ENCODE measurements at places on chromosomes 7 and 10.

- DNase-seq, result peak; percentile 49
Observed at GRCh38 chr7:11533229-11533820, 298.7 kb downstream of the THSD7A start.

DNA sequence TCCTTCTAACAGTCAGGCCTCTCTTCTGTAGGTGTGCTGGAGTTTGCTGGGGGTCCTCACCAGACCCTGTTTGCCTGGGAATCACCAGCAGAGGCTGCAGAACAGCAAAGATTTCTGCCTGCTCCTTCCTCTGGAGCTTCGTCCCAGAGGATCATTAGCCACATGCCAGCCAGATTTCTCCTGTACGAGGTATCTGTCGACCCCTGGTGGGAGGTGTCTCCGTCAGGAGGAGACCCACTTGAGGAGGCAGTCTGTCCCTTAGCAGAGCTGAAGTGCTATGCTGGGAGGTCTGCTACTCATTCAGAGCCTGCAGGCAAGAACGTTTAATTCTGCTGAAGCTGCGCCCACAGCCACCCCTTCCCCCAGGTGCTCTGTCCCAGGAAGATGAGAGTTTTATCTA lies 611.1 kb upstream of the COBL start:
- no peak for DNase-seq

DNA sequence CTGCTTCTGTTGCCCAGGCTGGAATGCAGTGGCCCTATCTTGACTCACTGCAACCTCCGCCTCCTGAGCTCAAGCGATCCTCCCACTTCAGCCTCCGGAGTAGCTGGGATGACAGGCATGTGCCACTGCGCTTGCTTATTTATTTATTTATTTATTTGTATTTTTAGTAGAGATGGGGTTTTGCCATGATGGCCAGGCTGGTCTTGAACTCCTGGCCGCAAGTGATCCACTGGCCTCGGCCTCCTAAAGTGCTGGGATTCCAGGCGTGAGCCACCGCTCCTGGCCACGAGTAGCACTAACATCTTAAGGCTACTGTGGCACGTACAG lies 70.9 kb downstream of the CARD11 start:
- DNase-seq, result no peak

DNA sequence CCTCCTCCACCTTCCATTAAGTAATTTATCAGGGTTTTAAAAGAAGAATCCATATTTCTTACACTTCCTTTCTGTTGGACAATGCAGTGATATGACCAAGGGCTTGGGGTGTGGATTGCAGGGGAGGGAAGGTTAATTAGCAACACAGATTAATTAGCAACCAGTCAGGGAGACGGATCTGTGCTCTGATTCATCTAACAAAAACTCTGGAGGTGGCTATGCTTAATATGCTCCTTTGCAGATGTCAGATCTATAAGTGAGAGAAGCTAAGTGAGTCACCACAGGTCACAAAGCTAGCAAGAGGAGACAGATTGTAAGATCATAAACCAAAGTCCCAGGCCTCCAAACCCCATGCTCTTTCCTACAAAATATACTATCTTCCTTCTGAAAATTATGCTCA lies 178.8 kb upstream of the ITGB1 start:
- peak; percentile 41 for DNase-seq

DNA sequence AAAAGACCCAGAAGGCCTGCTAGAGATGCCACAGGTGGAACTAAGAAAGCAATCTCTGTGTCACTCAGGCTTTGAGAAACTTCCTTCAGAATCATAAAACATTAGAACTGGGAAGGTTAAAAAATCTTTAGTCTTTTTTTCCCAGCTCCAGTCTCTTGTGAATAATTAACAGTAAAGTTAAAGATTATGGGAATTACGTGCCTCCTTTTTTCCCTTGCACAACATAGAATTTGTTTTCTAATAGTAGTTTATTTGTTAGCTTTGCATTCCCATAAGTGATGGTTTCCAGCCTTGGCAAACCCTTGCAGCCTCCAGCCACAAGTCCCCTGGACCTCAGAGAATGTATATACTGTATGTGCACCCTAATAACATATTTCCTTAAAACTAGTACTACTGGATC lies 128.3 kb downstream of the TPST1 start:
- no peak for DNase-seq

DNA sequence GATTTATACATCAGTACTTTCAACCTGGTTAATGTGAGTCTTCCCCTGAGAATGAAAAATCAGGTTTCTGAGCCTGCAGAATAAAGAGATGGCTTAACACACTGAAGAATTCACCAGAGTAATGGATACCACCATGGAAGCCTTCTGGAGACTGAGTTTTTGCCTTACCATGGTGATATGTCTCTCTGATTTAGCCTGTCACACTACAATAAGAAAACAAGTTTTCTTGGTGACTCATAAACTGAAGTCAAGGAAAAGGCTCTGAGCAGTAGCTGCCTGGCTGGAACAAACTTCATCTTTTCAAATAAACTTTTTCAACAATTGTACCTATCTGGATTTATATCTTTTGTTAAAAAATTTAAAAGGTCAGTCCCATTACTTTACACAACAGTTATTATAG lies 229.0 kb downstream of the PRPF18 start:
- DNase-seq, result peak; percentile 61

DNA sequence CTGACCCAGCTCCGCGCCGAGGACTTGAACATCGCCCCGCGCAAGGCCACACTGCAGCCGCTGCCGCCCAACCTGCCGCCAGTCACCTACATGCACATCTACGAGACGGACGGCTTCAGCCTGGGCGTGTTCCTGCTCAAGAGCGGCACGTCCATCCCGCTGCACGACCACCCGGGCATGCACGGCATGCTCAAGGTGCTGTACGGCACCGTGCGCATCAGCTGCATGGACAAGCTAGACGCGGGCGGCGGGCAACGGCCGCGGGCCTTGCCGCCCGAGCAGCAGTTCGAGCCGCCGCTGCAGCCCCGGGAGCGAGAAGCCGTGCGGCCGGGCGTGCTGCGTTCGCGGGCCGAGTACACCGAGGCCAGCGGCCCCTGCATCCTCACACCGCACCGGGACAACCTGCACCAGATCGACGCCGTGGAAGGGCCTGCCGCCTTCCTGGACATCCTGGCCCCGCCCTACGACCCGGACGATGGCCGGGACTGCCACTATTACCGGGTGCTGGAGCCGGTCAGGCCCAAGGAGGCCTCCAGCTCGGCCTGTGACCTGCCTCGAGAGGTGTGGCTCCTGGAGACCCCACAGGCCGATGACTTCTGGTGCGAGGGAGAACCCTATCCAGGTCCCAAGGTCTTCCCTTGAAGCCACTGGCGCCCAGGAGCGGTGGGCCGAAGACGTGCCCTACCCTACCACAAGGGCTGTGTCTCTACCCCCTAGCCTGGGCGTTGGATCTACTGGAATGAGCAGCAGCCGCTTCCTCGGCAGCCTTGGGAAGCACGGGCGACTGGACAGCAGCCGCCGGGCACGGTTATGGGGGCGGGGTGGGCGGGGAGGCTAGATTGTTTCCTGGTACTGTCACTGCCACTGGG lies 945 bp downstream of the ADO start:
- peak; percentile 44 for DNase-seq

GRCh38 chr7:135102372-135102771 lies 45.5 kb upstream of the TMEM140 start:
- no peak for DNase-seq

DNA sequence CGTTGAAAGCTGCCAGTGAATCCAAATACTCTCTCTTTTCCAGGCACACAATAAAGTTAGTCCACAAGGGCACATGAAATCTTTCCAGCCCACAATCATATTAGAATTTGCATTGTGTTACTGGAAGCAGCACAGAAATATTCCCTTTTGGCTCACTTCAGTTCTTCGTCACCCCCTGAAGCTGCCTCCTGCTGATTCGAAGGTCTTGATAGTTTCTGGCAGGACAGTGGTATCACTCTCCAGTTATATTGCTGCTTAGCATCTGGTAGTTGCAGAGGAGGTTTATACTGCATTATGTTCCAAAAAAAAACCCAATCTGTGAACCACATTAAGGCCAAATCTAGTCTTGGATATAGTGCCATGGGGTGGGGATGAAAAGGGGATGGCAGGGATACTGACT lies 253.2 kb downstream of the BICC1 start:
- no peak for DNase-seq

DNA sequence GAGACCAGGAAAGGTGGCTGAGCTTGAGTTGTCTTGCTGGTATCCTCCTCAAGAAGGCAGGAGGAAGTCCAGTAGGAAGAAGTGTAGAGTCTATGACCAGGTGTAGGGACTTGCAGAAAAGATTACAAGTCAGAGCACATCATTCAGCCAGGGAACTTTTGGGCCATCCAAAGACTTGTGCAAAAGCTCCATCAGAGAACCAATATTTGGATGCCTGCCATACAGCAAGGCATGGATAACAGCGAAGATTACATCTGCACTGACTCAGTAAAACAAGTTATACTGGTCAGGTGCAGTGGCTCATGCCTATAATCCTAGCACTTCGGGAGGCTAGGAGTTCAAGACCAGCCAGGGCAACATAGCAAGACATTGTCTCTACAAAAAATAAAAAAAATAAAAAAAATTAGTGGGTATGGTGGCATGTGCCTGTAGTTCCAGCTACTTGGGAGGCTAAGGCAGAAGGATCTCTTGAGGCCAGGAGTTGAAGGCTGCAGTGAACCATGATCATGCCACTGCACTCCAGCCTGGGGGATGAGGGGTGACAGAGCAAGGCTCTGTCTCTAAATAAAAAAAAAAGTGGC lies 13.2 kb upstream of the NMT2 start:
- DNase-seq, result no peak

GRCh38 chr10:132690821-132691610 lies 94.9 kb downstream of the NKX6-2 start:
- DNase-seq, result no peak

DNA sequence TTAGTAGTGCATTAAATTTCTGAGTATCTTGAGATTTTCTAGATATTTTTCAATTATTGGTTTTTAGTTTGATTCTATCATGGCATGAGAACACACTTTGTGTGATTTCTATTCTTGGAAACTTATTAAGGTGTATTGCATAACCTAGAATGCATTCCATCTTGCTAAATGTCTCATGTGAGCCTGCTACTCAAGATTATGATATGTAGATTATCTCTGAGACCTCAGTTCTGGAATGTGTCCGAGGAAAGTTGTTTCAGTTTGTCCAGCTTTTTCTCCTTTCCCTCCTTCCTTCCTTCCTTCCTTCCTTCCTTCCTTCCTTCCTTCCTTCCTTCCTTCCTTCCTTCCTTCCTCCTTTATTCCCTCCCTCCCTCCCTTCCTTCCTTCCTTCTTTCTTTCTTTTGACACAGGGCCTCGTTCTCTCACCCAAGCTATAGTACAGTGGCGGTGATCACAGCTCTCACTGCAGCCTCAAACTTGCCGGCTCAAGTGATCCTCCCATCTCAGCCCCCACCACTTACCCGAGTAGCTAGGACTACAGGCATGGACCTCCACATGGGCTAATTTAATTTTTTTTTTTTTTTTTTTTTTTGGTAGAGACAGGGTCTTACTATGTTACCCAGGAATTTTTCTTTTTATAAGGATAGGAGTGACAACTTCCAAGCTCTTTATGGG lies 7.6 kb downstream of the ITPRID1 start:
- DNase-seq, result no peak

DNA sequence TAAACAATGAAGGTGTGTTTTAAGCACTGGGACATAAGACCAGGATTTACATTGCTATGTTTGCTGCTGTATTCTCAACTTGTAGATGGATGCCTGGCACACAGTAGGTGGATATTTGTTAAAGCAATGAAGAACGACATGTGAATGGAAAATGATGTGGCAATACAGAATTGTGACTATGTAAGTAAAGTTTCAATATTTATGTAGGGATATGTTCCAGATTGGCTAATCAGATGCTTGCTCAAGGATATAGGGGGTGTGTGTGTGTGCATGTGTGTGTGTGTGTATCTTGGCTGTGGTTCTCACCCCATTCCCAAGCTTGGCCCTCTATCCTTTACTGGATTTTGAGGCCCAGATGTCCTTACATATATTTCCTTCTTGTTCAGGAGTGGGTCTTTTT lies 42.7 kb upstream of the LAMB1 start:
- peak; percentile 56 for DNase-seq

DNA sequence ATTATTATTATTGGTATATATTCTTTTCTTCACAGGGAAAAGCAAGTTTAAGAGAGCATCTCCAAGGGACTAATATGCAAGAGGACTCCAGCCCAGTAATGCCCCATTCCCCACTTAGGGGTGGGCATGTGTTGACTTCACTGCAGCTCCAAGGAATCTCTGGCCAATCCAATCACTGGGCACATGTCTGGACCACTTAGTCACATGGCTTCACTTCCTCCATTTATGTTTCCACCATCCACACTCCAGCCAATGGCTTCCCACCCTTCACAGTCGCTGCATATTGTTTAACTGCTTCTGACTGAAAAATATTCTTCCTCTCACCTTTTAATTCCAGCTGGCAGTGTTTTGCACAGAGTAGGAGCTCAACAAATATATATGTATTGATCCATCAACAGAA lies 43.6 kb downstream of the FBXL13 start:
- DNase-seq, result no peak

DNA sequence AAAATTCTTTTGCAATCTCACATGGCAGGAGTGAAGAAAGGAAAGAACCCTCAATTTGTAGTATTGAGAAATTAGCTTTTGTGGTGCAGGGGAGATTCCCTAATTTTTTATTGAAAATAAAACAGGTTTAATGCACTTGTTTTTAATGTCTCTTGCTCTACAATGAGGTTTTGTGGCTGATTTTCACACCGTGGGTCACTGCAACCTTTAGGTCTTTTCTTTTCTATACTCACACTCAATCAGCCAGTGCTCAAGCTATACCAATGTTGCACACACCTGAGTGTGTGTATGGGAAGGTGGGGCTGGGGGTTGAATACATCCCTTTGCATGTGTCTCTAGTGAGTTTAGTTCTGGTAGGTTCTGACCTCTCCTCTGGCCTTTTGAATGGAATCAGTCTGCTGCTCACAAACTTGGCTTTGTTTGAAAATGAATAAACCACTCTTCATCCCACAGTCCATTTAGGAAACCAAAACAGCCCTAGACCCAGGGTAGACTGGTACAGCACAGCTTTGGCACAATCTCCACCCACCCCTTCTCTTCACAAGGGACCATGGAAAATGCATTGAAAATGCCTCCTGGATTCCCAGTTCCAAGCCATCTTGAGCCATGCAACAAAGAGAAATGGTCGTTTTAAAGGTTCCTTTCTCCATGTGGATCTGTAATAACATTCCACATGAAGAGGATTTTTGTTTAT lies 411.5 kb downstream of the SFMBT2 start:
- DNase-seq, result no peak

DNA sequence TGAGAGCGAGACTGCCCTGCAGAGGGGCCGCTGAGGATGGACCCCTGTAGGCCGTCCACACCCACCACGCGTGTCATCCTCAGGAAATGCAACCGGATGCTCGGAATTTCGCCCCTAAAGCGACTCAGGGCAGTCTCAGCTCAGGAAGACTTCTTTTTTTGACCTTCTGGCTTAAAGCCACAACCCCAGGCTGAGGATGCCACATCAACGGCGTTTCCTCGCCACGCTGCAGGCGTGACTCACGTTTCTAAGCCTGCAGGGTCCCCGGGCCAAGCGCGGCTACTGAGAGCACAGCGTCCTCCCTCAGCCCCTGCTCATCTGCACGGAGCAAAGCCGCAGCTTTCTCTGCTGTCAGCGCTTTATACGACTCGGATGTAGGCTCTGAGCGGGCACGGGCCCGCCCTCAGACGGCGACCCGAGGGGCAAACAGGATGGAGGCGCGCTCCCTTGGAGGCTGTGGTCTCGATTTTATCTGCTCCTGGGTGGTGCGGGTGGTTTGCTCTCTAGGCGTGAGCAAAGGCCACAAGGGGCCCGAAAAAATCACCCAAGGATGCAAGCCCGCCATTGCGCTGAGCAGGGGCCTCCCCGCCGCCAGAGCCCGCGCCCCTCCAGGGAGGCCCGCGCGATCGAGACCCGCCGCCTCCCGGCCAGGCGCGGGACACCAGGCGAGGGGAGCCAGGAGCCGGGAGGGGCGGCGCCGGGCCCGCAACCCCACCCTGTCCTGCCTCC lies 726 bp upstream of the INSIG1 start:
- DNase-seq, result peak; percentile 68

Measured in amniotic epithelial cell (primary cell).